ENCODE measurements at places on chromosomes 7 and 10.

DNA sequence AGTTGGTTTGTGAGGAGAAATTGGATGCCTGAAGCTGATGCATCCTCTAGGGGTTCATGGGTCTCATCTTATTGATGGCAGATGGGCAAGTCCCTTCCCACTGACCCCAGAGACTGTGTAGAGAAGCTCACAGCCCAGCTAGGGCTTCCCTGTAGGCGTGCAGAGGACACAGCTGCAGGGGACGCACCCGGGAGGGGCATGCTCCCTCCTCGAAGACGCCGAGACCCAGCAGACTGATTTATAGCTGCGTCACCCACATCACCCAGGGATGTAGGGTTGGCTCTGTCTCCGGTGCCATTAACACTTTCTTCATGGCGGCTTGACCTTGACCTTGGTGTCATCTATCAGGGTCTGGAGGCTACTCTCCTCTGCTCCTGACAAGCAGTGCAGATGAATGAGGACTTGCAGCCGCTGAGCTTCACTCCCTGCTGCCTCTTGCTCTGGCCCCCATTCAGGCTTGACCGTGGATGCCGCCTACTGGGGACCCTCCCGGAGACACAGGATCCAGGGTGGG lies 549.7 kb downstream of the TCERG1L start:
- DNase-seq = no peak

GRCh38 chr7:6032167-6032566 lies 991 bp downstream of the ANKRD61 start:
- no peak for DNase-seq

- DNase-seq = no peak
Observed at GRCh38 chr10:58641708-58642107, 129.0 kb downstream of the BICC1 start.

- DNase-seq = no peak
Observed at GRCh38 chr7:101628522-101628921, 574 bp downstream of the MYL10 start.

DNA sequence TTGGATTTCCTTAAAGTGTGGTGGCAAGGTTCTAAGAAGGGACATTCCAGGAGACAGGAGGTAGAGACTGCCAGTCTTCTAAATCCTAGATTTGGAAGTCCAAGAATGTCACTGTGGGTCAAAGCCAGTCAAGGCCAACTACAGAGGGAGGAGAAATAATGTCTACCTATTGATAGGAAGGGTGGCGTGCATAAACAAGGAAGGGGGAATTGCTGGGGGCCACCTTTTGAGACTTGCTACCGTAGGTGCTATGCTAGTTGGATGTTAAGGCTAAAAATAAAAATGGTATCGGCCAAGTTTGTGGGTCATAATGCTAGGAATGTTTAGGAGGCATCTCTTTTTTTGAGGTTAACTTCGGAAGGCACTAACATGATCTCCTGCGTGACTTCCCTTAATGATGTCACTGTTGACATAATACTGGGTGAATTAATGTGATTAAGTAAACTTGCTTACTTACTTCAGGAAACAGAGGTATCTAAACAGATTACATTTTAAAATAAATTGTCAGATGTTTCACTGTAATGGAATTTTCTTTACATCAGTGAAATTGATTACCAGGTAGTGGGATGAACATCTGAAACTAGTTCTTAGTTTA lies 4.8 kb downstream of the BTRC start:
- no peak for DNase-seq

DNA sequence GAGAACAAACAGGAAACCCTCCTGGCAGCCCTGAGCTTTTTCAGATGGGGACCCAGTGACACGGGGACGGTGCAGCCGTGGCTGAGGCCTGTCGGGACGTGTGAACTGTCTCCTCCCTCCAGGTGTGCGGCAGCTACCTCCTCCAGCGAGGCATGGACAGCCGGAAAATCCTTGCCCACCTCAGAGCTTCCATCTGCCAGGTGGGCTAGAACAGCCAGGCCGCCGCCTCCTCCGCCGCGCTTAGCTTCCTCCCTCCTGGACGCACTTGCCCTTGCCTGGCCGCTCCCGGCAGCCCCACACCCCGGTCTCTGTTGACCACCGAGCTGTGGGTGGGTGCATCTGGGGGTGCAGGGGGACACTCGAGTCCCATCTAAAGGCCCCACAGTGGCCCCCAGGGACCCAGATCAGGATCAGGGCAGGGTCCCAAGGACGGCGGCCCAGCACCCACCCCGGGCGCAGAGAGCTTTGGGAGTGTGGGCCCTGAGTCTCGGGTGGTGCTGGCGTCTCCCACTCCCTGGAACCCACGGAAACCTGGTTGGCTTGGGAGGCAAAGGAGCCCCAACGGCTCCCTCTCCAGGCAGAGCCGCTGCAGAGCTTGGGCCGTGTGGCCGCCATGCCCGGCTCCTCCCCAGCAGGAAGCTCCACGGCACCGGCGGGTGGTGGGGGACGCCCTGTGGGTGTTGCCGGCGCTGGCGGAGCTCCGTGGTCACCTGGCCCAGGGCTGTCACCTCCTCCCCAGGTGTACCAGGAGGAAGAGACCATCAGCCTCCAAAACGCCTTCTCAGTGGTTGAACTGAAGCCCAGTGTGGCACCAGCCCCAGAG lies 32.9 kb upstream of the UTF1 start:
- no peak for DNase-seq

DNA sequence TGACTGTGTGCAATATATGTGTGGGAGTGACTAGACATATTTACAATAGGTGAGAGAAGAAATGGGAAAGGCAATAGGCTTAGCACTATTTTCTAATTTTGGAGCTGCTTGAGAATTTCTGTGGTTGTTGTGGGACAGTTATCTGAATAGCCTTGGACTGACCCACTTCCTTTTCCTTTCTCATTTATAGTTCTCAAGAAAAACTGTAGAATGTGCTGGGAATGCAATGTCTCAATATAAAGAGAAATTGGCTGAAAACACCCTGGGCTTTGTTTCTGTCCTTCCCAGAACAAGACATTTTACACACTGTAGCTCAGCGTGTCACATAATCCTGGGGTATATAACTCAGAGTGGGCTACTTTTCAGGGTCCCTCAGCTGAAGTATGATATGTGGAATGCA lies 153.0 kb upstream of the RHOBTB1 start:
- no peak for DNase-seq
